ENCODE measurements at places on chromosomes 12 and 14.

GRCh38 chr14:71711619-71712018 lies 220.6 kb upstream of the RGS6 start:
- DNase-seq = peak; percentile 69

GRCh38 chr12:105696-106095 lies 39.1 kb downstream of the IQSEC3 start:
- DNase-seq = no peak

DNA sequence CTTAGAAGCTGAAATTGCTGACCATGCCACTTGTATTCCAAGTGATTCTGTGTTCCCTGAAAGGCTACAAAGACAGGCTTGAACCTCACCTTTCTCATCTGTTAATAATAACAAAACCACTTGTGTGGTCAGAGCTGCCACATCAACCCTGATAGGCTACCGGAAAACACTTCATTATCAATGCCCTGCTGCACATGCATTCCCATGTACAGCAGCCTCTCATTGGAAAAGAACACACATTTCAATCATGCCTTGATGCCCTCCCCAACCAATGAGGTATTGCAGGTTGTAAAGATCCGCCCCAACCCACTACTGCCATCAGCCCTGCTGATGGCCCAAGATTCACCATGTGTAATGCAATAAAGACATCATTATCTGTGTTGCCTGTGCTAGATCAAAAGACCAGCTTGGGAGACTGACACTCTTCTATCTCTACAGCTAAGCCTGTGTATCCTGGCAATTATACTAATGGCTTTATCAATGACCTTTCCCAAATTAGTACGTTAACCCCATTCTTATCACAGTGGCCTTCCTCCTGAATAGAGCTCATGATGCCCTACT lies 2.8 kb downstream of the GPR19 start:
- no peak for DNase-seq

GRCh38 chr12:51409846-51410245 lies 14.8 kb upstream of the SLC4A8 start:
- no peak for DNase-seq

DNA sequence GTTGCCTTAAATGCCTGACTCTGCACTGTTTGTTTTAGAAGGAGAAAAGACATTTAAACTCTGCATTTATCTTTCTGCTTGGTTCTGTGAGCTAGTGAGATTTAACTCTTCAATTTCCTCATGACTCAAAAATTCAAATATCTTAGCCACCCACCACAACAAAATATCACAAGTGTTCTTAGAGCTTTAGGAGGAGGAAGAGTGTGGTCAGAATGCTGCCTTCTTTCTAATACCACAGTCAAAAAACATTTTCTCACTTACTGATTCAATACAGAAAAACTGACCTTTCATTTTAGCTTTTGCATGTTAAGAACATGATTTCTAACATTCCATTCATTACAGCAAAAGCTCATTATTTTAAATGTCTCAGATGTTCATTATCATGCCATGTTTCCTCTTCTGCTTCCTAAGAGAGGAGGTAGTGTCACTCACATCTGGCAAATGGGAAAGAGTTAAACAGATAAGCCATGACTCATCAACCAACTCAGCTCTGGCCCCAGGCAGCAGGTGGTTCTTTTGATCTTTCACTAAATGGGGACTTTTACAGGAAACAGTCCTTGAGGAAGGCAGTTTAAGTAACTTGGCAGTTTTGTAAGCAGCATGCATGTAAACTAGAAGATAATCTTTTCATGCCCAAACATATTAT lies 56.4 kb upstream of the RNU6-8 start:
- DNase-seq = peak; percentile 74

DNA sequence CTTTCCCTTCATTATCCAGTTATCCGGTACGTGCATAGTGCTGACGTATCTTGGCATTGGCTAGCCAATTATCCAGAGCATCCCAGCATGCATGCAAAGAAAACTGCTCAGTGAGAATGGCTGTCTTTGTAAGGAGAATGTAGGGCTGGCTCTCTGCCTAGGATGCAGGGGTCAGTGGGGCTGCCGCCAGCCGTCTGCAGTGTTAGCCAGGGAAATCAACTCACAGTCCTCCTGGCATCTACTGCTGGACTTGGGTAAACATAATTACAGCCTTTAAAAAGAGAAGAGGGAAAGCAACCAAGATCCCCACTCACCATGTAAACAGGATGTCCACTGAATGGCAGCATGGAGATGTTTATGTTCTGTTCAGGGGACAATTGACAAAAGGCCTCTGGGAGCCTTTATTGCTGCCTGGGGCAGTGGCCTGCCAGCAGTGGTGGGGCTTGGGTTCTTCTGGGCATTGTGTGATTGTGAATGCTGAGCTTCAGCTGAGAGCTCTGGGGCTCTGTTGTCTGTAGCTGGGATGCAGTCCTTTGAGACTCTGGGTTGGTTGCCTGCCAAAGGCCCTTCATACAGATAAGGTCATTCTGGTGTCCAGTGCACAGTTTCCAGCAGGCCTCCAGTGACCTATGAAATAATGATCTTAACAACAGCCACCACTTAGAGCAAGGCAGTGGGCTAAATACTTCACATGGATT lies 121.8 kb downstream of the TBC1D30 start:
- no peak for DNase-seq

- peak; percentile 24 for DNase-seq
Observed at GRCh38 chr12:219891-220352, 6.0 kb upstream of the SLC6A12 start.

Measured in fibroblast of villous mesenchyme (primary cell).